Esophagus mucosa (tissue), 1 donor: ENCODE measurements at places on chromosomes 4 and X.

- no peak for ATAC-seq
Measured at GRCh38 chrX:33721927-33722326, 410.2 kb downstream of the FAM47A start.

DNA sequence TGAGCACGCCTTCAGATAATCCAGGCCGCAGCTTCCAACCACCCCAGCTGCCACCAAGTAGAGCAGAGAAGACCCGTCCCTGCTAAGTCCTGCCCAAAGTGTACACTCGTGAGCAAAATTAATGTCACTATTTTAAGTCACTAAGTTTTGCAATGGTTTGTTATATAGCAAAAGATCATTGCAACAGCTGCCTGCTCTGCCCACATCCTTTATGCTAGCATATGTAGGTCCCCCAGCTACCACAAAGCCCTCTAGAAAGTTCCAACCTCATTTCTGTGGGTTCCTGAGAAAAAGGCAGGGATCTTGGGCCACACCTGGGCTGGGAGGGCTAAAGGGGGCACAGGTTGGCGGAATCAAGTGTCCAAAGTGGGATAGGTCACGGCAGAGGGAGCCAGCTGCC is 346.9 kb downstream of the BCOR start:
- ATAC-seq, result no peak

GRCh38 chr4:108247387-108248049 is 78.8 kb upstream of the LEF1 start:
- no peak for ATAC-seq

- ATAC-seq, result no peak
Measured at GRCh38 chr4:100533741-100534140, 15.9 kb upstream of the EMCN start.

DNA sequence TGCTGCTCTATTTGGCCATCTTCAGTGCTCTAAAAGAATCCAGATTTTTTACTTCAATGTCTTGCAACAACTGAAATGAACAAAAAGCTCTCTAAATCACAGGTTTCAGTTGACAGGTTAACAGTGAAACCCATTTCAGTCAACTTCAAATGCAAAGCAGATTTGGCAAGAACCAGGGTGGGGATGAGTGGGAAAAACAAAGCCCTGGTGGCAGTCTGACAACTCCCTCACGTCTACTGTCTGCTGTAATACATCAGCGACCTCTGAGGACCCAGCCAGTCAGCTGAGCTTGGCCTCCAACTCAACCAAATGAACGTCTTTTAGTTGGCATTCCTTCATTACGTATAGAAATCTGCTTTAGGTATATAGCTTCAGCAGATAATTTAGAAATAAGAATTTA is 95.8 kb downstream of the COL25A1 start:
- ATAC-seq, result no peak

DNA sequence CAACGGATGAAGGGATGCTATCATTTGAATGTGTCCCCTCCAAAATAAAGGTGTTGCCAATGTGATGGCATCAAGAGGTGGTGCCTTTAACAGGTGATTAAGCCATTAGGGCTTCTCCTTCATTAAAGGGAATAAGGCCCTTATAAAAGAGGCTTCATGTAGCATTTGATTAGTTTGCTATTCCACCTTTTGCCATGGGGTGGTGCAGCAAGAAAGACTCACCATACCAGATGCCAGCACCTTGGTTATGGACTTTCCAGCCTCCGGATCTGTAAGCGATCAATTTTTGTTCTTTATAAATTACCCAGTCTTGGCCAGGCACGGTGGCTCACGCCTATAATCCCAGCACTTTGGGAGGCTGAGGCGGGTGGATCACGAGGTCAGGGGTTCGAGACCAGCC is 7.9 kb upstream of the SLC25A43 start:
- peak; percentile 56 for ATAC-seq

DNA sequence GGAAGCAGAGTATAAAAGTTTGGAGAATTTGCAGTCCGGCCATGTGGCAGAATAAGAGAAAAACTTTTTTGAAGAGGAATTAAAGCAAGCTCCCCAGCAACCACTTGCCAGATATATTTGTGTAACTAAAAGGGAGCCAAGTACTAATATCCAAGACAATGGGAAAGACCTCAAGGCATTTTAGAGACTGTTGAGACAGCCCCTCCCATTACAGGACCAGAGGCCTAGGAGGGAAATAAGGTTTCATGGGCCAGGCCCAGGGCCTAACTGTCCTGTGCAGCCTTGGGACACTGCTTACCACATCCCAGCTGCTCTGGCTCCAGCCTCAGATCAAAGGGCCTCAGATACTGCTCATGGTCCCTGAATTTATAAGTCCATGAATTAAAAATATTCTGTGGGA is 659.4 kb downstream of the PCDH19 start:
- ATAC-seq, result no peak

DNA sequence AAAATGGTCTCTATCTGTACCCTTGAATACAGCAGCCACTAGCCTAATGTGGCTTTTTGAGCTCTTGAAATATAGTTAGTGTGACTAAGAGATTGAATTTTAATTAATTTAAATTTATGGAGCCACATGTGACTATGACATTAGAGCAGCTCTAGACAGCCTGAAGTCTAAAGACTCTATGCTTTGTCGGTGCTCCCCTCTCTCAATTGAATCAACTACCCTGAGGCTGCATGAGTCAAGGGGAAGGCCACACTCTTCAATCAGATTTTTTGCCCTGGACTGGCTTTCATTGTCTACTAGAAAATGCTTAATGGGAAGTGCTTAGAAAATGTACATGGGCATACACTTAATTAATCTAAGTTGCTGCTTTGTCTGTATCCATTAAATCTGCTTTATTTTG is 11.7 kb downstream of the TLR7 start:
- ATAC-seq, result no peak

DNA sequence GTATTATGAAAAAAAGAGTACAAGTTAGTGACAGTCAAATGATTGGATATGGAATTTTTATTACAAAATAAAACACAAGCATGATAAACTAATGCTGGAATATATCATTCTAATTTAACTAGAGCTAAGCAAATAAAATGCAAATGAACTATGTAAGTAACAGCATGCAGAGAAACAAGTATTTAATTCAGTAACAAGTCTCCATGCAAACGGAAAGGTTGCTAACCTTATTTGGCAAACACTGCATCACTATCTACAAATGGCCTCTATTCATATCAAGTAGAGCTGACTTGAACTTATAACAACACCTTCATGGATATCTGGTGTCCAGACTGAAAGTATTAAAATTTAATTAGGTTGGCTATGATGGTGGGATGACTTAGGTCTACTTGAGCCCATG is 15.4 kb downstream of the PPM1K start:
- no peak for ATAC-seq

DNA sequence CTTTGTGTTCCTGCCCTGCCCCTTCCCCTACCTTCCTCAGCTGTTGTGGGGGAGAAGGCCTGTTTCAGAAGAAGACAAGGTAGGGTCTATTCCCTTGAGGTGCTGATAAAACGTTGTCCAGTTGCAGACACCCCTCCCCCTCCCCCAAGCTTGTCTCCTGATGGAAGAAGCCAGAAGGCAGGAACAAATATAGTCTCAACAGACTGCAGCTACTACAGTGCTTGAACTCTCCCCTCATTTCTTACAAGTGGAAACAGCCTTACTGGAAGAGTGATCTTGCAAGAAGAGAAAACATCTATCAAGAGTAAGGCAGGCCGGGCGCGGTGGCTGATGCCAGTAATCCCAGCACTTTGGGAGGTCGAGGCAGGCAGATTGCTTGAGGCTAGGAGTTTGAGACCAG is 11.0 kb upstream of the MAP7D3 start:
- ATAC-seq, result no peak

DNA sequence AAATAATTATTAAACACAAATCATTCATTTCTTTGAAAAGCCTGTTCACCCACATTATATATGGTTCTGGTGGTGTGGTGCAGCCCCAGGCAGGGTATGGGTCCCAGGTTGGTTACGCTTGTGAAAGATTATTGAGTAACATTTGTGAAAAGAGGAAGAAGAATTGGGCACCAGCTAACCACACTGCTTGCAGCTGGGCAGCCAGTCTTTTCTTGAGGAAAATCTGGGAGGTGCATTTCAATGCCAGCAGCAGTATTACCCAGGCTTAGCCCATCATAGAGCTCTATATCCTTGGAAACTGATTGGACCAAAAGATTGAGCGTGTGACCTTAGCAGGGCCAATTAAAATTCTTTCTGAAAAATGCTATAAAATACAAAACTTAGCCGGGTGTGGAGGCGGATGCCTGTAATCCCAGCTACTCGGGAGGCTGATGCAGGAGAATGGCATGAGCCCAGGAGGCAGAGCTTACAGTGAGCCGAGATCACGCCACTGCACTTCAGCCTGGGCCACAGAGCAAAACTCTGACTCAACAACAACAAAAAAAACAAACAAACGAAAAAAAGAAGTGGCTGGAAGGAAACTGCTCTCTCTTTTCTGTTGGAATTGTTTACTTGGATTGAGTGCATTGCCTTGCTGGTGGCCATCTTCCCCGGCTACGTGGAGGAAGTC is 9.7 kb upstream of the PLAC8 start:
- ATAC-seq, result no peak
